Immature natural killer cell (primary cell): ENCODE measurements at places on chromosomes 5 and 9. TPM values are rescaled to one million over a fixed set of nuclear protein-coding genes. Genes with fewer than 3 reads are reported as not detected.
A peak's percentile ranks its signal among the peaks of the same experiment; 100 is the strongest.

AGXT2 gene
- not detected for polyA plus RNA-seq

GRCh38 chr5:179332741-179333290 lies 12.4 kb downstream of the ADAMTS2 start:
- no peak for DNase-seq

- DNase-seq: no peak
These were observed 133.7 kb upstream of the IQGAP2 start for GRCh38 chr5:76269259-76269931.

GRCh38 chr9:33315371-33315770 lies 25.1 kb downstream of the NFX1 start:
- DNase-seq: no peak

SPATA31A3 gene
- polyA plus RNA-seq: not detected

DNA sequence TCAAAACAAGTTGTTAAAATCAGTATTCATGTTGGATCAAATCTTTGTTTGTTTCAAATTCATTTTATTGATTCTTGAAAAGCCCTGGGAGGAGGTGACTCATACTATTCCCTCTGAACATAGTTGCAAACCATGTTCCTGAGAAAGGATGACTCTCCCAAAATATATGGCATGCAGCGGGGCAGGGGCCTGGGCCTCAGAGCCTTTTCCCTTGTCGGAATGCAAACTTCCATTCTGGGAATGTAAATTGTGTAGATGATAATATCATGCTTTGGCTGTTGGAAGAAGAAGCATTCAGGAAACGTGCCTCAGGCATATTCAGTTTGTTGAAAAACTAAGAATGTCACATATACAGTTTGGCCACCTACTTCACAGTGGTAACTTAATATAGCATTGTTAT lies 242.0 kb downstream of the AUH start:
- DNase-seq: no peak

- no peak for DNase-seq
These were observed 2387.6 kb upstream of the WWC1 start for GRCh38 chr5:165903835-165904234.

GRCh38 chr5:31086839-31087415 lies 106.6 kb upstream of the CDH6 start:
- no peak for DNase-seq

GRCh38 chr9:111632695-111633388 lies 1.7 kb downstream of the DNAJC25 start:
- DNase-seq: no peak

DNA sequence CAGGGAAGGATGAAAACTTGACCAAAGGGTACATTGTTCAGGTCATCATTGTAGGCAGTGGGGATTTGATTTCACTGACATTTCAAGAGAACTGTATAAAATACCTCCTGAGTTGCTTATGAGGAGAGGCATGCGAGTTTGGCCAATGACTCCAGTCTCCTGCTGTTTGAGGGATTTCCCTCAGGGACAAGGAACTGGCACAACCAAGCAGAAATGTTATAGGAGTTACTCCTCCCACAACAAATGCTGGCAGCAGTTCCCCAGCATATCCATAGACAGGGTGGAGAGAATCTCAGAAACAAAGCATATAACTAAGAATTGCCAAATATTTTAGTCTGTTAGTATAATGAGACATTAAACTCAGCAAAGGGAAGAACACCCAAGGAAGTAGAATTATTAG lies 47.2 kb upstream of the FBXL7 start:
- DNase-seq: no peak

DNA sequence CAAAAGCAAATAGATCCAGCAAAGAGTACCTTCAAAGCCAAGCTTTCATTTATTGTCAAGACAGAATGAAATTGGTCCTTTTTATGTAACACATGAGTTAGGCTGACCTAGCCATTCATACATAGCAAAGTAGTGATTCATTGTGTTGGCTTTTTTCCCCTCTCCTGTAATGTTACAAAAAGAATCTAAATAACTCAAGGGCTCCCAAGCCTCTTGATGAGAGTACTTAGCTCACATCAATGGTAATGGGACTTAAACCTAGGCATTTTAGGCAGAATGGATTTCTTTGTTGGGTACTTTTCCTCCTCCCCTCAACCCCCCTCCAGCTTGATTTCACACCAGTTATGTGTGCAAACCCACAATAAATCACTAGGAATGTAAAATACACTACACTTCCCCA lies 123.7 kb downstream of the EBF1 start:
- DNase-seq: no peak

UGT3A1 gene
- not detected for polyA plus RNA-seq

DNA sequence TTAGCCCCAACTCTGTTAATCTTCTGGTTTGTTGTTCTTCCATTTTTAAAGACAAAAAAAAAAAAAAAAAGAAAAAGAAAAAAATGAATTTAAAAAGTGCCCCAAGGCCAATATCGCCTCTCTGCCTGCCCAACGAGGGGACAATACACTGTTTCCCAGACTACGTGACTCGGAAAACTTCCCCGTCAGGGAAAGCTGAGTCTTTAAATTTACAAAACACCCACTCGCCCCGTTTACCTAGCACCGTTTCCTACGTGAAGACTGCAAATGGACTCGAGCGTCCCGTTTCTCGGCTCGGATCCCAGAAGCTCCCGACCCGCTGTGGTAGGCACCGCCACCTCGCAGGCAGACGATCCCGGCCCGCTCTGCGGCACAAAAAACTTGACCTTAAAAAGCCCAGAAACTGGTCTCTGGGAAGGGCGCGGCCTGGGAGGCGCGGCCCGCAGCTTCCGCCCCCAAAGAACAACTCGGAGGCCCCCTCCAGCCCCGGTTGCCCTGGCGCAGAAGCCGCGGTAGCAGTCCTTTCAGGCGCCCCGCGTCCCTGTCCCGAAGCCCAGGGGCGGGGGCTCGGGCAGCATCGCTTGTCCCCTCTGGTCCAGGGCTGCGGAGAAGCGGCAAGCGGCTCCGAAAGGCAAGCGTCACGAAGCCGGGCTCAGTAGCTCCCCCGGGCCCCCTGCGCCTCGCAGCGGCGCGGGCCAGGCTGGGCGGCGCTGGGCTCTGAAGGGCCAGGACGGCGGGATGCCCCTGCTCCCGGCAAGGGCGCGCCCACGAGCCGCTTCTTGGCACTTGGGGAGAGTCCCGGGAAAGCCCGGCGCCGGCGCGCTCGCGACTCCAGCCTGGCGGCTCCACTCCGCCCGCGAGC lies at the start of gene GCNT4:
Gene GCNT4, minus strand, starts transcription at position 367 of the 862 bp plus-strand sequence. CDS start 22,521 bp downstream, outside the sequence.
- peak; percentile 28 for DNase-seq

DNA sequence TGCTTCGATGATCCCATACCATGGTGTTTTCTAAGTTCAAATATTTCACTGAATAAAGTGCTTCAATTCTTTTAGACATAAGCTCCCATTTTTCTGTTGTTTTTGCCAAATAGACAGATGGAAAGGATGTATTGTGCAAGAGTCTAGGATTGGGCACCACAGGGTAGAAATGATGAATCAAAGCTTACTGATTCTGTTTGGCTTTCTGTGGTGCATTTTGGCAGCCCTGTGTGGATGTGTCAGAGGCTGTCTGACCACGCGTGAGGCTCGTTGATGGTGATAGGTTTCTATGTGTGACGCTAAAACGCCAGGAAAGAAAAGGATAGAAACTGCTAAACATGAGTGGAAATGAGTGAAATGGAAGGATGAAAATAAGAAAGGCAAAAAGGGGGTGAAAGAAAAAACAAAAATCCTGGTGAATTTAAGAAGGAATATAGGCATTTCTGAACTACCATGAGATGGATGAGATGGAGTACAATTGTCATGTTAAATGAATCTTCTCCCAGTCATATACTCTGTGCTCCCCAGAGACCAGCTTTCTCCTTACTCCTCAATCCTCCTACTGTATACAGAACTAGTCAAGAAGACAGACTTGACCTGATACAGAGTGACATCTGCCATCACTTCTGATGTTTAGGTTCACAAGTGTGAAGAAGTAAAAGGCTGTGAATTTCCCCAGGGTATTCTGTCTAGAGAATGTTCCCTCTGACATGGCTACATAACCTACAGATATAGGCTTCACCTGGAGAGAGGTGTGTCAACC lies 54.4 kb downstream of the ANKH start:
- peak; percentile 32 for DNase-seq

C9orf153 gene
- polyA plus RNA-seq: not detected

GRCh38 chr5:158436271-158437065 lies 577.5 kb upstream of the CLINT1 start:
- no peak for DNase-seq

DNA sequence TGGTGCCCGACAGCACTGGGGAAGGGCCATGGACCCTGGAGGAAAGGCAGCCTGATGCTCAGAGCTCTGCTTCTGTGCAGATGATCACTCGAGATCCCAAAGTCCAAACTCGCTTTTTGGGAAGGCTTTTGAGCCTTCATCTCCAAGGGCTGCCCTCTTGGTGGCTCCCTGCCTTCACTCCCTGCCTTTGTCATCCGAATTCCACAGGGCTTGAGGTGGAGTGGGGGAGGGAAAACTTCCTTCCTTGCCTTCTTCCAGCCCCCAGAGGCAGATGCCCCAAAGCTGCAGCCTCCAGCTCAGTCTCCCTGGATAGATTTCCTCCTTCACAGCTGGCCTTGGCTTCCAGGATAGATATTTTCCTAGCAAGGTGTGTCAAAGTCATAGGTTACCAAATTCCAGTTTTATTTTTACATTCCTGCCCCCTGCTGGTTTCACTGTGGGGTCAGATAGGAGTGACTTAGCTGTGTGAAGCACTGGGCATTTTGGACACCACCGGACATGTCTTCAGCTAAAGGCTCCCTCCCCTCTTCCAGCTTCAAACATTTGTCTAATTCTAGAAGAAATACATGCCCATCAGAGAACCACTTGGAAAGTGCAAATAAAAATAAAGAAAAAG lies 268.2 kb downstream of the HSPA4 start:
- DNase-seq: no peak

LNPEP gene
- polyA plus RNA-seq: 80.4 TPM
